ENCODE measurements at places on chromosomes 4 and X. TPM values are rescaled to one million over a fixed set of nuclear protein-coding genes. Genes with fewer than 3 reads are reported as not detected.

Gene TMEM35A
- total RNA-seq: 8.0 TPM

Gene ADH1C
- 4.7 TPM for total RNA-seq

Gene HOPX
- 45.9 TPM for total RNA-seq

Gene PNPLA4
- total RNA-seq: 21.6 TPM
